ENCODE measurements at places on chromosomes 6 and 20.

DNA sequence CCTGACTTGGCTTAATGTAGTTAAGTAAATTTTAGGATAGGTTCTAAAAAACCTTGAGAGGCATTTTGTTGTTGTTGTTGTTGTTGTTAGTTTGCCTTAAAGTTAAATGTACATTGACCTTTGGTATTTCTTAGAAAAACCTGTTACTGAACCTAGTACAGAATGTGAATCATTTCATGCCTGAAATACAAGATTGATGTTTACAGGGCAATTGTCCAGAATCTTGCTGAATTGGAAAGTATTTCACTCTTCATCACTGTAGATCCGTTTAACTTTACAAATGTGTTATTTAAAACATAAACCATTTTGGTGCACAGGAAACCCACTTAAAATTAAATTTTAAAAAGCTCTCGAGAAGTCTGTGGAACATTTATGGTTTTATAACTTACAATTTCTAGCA lies 75.0 kb downstream of the CEP57L1 start:
- no peak for DNase-seq

GRCh38 chr20:36700438-36700837 lies 45.5 kb downstream of the NDRG3 start:
- DNase-seq, result no peak

DNA sequence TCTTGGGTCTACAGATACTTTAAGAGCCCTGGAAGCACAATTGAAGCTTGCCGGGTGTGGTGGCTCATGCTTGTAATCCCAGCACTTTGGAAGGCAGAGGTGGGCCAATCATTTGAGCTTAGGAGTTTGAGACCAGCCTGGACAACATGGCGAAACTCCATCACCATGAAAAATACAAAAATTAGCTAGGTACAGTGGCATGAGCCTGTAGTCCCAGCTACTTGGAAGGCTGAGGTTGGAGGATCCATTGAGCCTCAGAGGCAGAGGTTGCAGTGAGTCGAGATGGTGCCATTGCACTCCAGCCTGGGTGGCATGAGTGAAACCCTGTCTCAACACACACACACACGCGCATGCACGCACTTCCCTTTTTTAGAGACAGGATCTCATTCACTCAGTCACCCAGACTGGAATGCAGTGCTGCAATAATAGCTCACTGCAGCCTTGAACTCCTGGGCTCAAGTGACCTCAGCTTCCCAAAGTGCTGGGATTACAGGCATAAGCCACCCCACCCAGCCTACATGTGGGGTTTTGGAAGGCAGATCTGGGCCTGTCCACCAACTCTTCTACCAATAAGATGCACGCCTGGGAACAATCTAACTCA lies 182.5 kb upstream of the JARID2 start:
- no peak for DNase-seq

- no peak for DNase-seq
Observed at GRCh38 chr20:59055302-59055701, 12.7 kb upstream of the PRELID3B start.

DNA sequence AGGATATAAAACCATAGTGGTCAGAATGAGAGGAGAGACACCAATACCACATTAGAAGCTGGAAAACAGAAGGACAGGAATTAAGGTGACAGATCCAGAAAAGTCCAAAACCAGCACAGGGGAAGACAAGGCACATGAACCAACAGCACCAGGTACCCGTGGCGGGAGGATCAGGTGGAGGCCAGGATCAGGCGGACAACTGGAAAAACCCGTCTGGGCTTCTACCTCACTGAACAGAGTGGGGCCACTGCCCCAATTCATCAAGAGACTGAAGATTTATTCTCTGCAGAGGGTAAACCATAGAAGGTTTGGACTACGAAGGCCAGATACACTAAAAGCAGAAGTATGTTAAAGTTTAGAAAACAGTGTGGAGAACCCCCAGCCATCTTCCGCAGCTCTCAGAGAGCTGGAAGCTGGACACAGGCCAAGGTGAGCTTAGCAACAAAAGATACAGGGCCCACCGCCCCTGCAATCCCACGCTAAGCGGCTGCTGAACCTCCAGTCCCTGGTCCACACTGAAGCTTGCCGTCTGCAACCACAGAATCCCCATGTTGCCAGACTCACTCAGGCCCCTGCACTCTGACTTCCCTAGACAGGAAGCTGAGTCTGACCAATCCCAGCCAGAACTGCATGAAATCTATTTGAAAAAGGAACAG lies 29.9 kb downstream of the ABHD12 start:
- no peak for DNase-seq

- no peak for DNase-seq
Observed at GRCh38 chr6:26071135-26071534, 16.1 kb upstream of the HFE start.

- DNase-seq, result no peak
Observed at GRCh38 chr20:2459981-2460751, 10.4 kb downstream of the SNRPB start.

DNA sequence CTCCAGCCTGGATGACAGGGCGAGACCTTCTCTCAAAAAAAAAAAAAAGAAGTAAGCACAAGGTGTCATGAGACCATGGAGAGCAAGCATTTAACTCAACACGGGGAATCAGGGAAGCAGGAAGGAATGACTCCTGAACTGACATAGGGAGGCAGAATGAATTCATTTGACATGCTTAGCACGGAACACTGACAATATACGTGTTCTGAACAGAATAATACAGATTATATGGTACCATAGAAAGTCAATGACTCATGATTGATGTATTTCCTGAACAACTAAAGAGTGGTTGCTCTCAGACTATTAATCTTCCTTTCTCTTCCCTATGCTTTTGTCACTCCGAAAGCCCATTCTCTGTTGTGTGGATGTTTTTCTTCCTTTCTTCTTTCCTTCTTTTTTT lies 20.7 kb upstream of the ASIP start:
- no peak for DNase-seq

DNA sequence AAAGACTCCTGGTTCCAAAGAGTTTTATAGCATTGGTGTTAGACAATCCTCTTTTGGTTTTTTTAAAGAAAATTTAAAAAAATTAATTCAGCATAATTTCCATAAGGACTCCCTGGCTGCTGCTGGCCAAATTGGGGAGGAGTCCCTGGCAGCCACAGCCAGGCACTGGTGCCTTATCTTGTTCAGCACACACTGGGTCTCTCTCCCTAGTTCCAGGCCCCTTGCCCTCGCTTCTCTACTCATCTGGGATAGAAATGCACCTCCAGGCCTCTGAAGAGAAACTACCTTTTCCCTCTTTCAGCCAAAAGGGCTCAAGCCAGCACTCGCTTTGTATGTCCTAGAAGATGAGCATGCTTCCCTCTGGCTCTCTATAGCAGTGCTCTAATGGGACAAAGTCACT lies 13.4 kb upstream of the MAPK13 start:
- DNase-seq, result no peak

DNA sequence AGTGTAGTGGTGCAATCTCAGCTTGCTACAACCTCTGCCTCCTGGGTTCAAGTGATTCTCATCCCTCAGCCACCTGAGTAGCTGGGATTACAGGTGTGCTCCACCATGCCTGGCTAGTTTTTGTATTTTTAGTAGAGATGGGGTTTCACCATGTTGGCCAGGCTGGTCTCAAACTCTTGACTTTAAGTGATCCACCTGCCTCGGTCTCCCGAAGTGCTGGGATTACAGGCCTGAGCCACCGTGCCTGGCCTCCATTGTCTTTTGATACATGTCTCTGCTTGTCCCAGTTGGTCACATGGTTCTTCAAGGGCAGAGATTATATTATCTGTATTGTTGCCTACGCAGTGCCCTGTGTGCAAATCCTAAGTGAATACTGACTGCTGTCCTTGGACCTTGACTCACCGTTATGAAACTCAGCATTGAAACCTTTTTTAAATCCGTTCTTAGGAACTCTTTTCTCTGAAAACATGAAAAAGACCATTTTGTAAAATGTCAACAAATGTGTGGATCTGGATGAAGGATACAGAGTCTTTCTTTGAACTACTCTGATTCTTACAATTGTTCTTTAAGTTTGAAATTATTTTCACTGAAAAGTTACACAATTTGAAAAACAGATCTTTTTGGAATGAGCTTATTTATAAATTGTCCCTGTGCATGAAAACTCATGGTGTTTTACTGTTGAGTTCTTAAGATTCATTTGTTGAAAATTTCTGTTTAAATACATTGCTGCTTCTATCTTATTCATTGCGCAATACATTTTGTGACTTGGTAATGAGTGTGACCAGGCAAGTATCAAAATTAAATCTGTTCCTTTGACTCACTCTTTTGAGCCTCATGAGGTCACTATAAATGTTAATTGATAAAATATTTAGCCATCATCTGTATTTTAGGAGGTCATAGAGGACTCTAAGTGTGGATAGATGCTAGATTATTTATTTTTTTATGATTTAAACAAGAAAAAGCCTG lies 293.5 kb downstream of the UTRN start:
- DNase-seq, result no peak

DNA sequence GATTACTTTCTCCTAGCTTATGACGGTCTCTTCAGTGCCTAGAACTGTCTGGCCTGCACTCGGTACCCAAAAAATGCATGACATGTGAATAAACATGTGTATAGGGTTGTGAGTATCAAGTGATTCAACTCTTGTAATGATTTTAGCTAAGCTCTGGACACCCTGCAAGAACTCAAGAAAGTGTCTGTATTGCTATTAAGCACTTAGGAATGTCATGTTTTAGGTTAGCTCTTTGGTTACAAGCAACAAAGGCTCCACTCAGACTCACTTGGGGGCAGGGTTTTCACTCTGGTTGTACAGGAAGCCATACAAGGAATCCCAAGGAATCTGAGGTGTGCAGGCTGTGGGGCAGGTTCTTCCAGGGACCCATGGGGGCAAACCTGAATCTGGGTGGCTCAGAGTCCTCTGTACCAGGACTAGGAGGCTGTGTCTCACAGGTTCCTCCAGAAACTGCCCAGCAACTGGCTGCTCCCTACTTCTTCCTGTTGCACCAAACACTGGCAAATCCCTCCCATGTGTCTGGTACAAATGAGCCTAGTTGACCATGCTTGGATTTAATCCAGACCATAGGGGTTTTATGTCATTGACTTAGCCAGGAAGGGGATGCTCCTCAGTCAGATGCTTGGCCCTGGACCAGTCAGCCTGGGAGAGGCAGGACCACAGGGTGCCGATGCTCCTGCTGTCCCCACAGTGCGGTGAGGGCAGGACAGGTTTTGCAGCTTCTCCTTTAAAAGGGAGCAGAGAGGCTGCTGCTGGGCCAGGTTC lies 77.9 kb upstream of the CDH4 start:
- DNase-seq, result no peak

DNA sequence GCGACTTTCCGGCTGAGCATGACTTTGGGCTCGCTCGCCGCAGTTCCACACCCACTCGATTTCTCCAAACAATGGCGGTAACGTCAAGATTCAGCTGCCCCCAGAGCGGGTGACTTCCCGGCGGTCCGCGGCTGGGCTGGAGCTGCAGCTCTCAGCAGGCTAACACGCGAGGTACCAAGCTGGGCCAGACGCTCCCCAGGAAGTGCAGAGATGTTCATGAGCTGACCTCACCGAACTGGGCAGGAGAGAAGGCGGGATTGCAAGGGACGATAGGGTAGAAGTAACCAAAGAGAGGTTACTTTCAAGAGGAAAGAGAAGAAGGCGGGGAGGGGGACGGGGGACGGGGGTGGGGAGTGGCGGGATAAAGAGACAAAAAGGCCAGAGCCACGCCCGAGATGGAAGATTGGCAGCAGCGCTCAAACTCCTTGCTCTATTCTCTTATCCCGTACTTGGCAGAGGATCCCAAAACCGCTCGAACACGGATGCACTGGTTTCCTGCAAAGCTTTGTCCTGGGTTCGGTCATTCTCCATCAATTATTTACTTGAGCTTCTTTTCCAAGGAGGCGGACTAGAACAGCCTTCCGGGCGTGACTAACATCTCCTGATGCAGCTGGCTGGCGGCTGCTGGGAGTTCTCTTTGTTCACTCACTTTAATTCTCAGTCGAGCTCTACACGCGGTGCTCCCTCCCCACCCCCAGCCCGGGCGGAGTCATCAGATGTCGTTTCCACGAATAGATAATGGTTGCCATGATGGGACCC lies at the start of gene MTCL3:
MTCL3 (minus strand) TSS at position 626 of the 759 bp plus-strand sequence.
- peak; percentile 52 for DNase-seq

DNA sequence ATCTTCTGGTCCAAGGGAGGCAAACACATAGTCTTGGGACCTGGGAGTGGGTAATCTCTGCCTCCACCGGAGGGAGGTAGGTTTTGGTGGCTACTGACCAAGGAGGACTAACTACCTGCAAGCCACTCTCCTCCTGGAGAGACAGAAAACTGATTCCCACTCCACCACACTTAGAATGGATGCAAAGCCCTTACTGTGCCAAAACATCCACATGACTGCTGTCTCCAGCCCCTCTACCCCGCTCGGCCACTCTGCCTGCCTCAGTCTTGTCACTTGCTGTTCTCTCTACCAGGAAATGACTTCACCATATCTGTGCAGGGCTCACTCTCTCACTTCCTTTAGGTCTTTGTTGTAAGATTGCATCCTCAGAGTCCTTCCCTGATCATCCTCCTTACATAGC lies 129.5 kb upstream of the ARG1 start:
- no peak for DNase-seq

DNA sequence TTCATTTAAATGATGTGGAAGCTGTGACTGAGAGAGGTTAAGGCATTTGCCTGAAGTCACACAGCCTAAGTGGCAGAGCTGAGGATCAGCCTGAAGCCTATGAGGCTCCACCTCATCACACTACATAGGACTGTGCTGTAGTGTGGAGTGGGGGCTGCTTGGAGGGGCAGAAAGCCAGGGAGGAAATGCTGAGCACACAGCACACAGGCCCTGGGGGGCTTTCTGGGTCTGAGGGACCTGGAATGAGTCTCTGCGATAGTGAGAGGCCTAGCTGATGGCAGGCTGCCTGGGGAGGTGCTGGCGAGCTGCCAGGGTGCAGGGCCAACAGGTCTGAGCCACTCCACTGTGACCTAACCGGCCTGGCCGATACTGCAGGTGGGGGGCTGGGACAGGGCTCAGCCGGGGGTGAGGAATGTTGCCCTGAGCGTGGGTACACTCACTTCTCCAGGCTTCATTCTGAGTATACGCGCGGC lies 2.2 kb upstream of the ARHGAP40 start:
- DNase-seq, result no peak

- DNase-seq, result no peak
Observed at GRCh38 chr6:62808565-62809293, 402.5 kb upstream of the FKBP1C start.

- no peak for DNase-seq
Observed at GRCh38 chr6:145704143-145704781, 31.1 kb downstream of the EPM2A start.

DNA sequence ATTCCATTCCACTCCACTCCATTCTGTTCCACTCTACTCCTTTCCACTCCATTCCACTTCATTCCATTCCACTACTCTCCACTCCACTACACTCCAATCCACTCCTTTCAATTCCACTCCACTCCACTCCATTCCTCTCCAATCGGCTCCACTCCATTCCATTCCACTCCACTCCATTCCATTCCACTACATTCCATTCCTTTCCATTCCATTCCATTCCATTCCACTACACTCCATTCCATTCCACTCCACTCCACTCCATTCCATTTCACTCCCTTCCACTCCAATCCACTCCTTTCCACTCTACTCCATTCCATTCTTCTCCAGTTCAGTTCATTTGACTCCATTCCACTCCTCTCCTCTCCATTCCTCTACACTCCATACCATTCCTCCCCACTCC lies 26.2 kb upstream of the DEFB125 start:
- DNase-seq, result no peak
